Testis (tissue), 5 donors: ENCODE measurements at places on chromosomes 1 and 21.

DNA sequence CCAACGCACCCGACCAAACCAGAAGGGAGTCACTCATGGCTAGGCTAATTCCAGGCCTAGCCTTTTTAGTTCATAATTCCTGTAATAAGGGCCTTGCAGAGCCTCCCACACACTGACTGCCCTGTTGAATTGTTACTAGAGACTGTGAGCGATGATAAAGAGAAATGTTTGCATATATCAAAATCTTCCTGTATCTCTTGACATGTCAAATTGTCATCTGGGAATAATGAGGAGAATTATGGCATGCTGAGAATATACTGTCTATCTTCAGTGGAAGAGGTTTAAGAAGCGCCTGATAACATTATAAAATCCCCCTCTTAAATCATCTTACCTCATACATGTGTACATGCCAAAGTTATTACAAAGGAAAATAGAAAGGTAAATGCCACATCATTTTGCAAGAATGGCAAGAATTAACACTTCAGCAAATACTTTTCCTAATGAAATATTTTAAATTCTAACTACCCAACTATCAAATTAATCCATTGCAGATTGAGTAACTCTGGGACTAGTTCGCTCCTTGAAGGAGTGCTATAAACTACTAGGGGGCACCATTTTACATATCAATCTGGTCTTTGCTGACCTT, 144.1 kb downstream of the CENPF start:
- no peak for DNase-seq

DNA sequence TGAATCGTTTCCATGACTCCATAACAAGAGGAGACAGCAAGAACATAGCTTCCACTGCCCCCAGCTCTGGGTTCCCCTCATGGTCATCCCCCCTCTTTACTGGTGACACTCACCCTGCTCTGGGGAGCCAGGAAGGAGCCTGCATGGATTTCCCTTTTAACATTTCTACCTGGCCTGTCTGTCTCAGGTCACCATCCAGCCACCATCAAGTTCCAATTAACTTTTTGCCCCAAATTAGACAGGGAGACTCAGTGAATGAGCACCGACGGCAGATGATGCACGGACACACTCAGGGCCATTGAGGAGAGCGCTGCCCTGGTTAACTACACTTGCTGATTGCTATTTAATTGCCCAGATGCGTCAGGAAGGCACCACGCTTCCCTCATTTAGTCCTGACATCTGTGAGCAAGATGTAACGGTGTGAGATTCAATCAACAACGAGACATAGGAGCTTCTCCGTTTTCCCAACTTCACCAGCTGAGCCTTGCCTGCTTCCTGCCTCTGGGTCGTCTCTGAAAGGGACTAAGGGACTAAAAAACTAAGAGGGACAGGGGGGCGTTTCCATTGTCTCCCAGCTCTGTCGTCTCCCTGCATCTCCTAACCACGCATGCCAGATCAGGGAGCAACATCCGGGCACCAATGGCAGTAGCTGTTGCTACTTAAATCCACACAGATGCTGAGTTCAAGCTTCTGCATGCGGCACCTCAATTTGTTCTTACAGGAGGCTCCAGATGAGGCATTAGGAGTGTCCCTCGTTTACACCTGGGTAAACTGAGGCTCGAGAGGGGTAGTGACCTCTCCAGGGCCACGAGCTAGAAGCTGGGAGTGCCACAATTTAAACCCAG, 426.7 kb downstream of the NPHP4 start:
- no peak for DNase-seq

DNA sequence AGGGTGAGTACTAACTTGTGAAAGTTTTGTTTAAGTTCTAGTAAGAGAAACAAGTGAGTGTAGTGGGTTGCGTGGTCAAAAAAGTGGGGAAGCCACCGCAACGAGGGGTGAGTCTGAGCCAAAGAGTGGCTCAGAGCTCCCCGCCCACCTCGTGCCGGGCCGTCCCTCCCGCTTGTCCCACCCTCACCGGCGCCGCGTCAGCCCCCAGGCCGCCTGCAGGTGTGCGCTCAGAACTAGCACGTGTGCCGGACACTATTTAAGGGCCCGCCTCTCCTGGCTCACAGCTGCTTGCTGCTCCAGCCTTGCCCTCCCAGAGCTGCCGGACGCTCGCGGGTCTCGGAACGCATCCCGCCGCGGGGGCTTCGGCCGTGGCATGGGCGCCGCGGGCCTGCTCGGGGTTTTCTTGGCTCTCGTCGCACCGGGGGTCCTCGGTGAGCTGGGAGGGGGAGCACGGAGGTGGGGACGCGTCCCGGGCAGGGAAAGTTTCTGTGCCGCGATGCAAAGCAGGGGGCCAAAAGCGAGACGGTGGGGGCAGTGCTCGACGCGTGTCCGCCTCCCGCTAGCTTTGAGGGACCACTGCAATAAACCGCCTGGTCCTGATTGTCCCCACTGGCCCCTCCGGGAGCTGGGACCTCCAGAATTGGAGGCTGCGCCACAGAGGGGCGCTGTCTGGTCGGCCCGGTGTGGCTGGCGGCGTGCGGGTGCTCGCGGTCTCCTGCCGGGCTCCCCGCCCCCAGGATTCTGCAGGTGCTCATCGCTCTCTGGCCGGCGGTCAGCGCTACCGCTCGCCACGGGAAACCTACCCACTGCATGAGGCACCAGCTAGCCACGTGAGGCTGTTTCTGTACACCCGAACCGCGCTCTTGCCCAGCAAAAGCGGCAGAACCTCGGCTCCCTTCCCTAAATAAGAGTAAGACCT, at the start of gene CR2:
TSS of gene CR2 (plus strand) at position 283 of the 919 bp plus-strand sequence. CDS start at position 374, 91 bp downstream.
- DNase-seq, result peak; percentile 37

- peak; percentile 64 for DNase-seq
Measured at GRCh38 chr1:204885288-204885711, 14.6 kb downstream of the NFASC start.

- no peak for DNase-seq
Measured at GRCh38 chr1:108644984-108645383, 15.9 kb downstream of the HENMT1 start.

DNA sequence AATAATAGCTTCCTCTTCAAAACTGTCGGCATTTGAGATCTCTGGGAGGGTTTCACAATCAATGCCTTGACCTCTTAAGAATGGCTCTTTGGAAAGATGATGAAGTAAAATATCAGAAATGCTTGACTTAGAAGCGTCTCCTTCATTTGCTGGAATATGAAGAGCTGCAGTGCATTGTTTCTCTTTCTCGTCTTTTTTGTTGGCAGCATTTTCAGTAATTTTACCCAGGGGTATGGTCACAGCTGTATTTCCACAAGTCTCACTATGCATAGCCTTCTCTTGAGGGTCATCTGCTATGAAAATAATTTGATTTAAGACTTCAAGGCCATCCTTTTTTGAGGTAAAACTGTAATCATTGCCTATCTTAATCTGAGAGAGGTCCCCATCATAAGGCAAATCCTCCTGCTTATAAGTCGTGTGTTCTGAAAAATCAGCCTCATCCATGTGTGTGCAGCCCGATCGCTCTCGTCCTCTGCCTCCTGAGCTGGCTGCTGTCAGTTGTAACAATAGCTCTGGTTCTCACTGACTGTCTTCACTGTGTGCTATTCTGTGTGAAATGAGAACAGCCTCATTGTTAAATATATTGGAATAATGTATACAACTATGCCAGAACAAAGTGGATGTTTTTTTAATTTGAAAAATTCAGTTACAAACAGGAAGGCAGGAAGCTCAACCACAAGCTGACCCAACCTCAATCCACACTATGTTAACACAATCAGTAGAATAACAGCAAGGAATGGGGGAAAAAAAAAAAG, 4.5 kb downstream of the AKNAD1 start:
- DNase-seq, result peak; percentile 26

- DNase-seq, result no peak
Measured at GRCh38 chr21:18468790-18469189, 65.2 kb upstream of the TMPRSS15 start.

DNA sequence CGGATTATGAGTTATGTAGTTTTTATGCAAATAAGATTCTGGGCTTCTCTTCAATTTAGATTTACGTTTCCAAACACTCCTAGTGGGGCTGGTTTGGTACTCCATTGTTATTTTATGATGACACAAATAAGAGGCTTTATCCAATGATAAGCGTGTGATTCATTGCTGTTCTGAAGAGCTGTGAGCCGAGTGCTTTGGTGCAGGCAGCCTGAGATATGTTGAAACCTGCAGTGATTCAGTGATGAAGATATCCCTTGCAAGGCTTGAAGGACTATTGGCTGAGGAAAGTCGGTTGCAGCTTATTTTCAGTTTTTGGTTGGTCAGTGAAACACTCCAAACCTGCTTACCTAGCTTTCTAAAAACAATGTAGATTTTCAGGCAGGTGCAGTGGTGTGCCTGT, 112.2 kb downstream of the RYR2 start:
- no peak for DNase-seq

GRCh38 chr1:51330331-51331201, at the start of gene TTC39A:
Gene TTC39A, minus strand, starts transcription at chr1:51330562. Its CDS starts 85 bp downstream, at chr1:51330477.
- DNase-seq, result no peak

GRCh38 chr1:207361029-207361428, 39.6 kb downstream of the CD55 start:
- no peak for DNase-seq

DNA sequence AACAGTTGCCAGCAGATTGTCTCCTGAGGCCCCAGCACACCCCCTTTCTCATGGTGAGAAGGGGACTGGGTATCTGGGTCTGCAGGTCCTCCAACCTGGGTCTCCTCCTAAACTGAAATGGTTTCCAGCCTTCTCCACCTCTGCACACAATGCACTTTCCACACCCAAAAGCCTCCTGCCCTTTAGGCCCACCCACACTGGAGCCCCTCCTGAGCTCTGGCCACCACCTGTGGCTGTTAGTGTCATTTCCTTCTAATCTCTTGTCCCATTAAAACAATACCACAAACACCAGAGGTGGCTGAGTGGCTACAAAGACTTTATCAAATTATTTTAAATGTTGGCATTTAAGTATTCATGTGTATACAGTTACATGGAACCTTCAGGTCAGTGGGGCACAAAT, 11.5 kb downstream of the GPR3 start:
- DNase-seq, result no peak

- DNase-seq, result no peak
Measured at GRCh38 chr21:43790010-43790524, 690 bp downstream of the RRP1 start.

DNA sequence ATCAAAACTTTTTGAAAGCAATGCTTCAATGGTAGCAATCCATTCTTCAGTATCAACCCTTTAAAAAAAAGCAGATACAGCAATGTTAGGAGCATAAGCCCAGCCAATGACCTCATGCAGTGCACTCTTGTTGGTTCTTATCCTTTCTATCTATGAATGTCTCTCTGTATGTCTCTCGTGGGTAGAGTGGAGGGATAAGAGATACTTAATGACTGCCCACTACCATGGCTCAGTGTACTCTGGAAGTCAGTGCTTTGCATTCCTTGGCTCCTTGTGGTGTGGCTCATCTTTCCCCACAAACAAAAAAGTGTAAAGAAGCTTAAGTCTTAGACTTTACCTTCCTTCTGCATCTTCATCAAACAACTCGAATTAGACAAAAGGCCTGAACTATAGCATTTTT, 50.3 kb downstream of the PCSK9 start:
- DNase-seq, result no peak

DNA sequence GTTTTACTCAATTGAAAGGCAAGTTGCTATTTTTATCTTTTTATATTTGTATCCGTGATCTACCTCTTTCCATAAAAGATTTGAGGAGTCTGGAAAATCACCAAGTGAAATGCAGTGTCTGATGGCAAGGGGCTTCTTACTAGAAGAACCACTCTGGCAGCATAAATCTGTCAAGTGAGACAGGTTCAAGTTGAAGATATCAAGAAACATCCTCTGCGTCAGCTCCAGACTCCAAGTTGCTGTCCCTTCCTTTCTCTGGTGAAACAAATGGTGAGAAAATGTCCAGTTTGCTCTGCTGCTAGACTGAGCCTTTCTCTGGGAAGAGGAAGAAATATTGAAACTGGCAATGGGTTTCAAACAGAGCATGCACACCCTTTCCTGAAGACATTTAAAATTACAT, 411.2 kb downstream of the PLPP3 start:
- DNase-seq, result no peak

DNA sequence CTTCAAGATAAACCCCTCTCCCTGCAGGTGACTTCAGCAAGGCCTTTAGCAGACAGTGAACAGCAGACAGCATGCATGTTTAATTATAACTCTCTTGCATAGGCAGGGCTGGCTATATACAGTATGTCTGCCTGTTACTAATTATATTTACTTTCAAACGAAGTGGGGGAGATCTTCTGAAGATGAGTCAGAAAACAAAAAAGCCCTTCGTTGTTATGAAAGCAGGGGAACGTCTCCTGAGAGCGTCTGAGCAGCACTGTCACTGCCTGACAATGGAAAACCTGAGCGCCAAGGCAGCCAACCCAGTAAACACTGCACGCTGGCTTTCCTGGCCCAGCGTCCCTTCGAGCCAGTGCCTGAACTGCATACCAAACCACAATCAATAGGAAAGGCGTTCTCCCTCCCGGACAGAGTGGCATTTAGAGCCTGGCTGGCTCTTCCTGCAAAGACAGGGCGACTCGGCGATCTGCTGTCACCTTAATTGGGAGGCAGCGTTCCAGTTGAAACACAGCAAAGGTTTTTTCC, 54.1 kb downstream of the TOMM20 start:
- DNase-seq, result no peak

DNA sequence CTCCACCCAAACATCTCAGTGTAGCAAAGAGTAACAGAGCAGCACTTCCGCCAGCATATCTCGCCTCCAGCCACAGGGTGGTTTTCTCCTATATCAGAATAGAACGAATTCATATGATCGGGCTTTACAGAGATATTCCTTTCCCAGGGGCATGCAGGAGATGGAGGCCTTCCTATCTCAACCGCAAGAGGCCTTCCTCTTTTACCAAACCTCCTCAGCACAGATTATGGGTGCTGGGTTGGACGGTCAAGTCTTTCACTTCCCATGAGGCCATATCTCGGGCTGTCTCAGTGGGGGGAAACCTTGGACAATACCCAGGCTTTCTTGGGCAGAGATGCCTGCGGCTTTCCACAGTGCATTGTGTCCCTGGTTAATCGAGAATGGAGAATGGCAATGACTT, 65.8 kb downstream of the OVGP1 start:
- no peak for DNase-seq

DNA sequence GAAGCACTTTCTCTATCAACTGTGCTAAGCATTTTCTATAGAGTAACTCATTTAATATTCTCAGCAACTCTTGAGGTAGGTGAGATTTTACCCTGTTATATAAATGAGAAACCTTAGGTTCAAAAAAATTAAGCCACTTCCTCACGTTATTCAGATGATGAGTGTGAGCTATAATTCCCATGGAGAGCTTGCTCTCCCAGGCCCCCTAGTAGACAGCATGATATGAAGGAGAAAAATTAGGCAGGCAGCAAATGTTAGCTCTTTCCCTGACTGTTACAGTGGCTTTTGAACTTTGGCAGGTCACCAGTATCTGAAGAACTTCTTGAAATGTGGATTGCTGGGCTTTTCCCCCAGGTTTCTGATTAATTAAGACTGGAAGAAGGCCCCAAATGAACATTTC, 753.1 kb downstream of the NCAM2 start:
- no peak for DNase-seq

DNA sequence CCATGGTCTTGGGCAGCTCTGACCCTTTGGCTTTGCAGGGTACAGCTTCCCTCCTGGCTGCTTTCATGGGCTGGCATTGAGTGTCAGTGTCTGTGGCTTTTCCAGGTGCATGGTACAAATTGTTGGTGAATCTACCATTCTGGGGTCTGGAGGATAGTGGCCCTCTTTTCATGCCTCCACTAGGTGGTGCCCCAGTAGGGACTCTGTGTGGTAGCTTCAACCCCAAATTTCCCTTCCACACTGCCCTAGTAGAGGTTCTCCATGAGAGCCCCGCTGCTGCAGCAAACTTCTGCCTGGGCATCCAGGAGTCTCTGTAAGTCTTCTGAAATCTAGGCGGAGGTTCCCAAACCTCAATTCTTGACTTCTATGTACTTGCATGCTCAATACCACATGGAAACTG, 494.5 kb upstream of the LRRC7 start:
- no peak for DNase-seq

GRCh38 chr1:15424146-15424667, 14.0 kb upstream of the CTRC start:
- DNase-seq, result peak; percentile 73
